ENCODE measurements at places on chromosomes 2 and 18. TPM values are rescaled to one million over a fixed set of nuclear protein-coding genes. Genes with fewer than 3 reads are reported as not detected.

DNA sequence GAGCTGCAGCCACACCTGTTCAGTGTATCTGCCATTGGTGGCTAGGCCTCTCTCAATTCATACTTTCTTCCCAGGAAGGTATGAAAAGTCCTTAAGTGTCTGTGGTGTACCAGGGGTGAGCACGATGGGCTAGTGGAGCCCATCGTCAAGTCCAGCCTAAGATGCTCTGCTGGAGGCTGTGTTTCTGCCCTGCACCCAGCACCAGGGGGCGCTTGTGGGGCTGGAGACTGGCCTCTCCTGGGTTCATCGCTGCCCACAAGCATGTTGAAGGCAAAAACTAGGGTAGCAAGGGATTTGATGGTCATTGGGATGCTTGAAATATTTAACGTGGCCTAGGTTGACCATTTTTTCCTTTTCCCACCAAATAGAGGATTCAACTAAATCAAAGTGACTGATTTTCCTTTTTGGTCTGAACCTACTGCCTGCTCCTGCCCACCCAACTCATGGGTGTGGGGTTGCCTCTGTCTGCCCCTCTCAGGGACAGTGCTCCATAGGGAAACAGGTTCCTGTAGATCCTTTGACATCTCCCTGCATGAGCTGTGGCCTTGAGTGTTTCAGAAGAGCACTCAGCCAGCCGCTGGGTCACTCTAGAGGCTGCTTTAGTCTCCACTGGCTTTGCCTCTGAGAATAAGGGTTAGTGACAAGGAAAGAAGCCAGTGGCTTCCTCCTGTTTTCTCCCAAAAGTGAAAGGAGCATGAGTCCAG is 59.0 kb downstream of the TPGS2 start:
- no peak for DNase-seq

Gene CERKL
- total RNA-seq = 0.29 TPM

GRCh38 chr2:158507141-158507540 is 50.4 kb downstream of the PKP4 start:
- no peak for DNase-seq

Gene CYP26B1
- 1.1 TPM for total RNA-seq

DNA sequence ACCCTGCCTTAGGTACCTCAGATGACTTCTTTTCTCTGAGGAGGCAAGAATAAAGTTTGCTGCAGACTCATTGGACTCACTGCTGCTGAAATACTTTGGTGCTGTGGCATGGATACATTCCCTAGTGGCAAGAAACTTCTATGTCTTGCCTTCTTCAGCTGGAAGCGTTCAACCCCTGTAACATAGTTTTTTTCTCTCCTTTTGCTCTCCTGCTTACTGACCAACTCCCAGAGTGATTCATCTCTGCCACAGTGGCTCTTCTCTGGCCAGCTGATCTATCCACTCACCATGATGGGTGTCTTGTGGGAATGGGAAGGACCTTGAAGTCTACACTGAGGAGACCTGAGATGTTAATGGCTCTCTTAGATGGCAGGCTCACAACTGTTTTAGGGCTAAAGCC is 309.3 kb upstream of the LRRTM4 start:
- DNase-seq = no peak

Gene GPR39
- total RNA-seq = 13.2 TPM

DNA sequence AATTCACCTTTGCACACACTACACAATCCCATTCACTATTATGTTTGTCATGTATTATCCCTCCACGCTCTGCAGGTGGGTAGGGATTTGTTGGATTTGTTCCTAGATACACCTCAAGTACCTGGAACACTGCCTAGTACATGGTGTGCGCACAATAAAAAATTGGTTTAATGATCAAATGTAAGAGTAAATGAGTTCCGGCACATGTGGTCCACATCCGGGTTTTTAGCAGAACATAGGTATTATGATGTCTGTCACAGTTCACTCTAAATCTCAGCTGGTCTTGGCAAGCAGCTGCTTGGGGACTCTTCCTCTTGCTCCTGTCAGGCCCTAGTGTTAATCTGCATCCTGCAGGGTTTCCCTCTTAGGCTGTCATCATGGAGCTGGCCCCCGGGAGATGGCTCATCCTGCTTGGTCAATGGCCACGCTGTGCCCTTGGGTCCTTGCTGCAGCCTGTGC is 21.8 kb upstream of the IL1R1 start:
- no peak for DNase-seq

DNA sequence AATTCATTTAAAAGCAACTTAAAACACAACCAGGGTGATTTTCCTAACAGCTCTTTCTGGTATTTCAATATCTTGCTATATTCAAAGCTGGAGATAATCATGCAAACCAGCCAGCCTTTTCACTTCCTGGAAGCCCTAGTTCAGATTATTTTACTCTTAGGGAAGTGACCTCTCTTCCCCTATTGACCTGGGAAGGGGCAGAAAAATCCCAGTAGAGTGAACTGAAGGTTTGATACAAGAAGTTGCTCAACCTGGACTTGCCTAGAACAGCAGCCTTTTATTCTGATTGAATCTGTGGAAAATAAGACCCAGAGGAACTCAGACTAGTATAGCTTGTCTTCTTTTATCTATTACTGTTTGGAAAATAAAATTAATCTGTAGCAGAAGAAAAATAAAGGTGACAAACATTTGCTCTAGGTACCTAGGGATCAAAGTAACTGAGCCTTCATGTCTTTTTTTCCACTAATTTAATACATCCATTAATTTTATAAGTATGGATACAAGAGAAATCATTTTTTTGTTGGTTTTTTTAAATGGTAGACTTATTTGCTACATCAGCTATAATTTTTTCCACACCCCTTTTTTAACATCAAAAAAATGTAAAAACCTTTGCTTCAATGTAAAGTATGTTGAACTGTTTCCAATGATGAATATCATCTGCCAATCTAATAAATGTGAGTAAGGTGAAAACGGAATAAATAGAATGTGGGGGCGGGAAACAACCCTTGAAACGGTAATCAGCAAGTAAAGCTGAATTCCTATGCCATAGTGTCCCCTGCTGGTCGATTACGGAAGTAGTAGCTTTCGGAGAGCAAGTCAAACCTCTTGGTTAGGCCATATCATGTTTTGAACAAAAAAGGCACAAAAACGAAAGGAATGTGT is 629.9 kb downstream of the NRXN1 start:
- peak; percentile 44 for DNase-seq

- no peak for DNase-seq
Observed at GRCh38 chr2:190318931-190319554, 583 bp downstream of the HIBCH start.

Gene IL1RL1
- 18.3 TPM for total RNA-seq

DNA sequence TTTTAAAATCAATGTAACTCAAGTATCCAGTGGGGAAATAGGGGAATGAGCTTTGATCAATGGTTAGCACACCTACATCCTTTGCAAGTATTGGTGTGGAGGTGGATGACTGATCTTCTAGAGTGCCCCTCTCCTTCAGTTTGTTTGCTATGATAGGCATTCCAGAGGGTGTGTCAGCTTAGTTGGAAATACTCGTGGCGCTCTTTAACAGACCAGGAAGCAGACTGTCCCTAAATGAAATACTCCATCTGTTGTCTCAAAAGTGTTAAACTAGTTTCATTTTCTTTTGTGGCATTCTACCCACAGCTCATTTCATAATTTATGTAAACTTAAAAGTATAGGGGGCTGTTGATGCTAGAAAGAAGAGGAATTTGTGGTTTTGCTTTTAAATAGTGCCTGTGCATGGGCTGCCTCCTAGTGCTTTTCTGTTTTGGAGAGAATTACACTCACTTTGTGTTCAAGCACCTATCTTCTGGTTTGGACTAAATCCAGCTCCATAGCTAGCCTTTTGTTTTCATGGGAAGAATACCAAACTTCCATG is 66.2 kb downstream of the STAT1 start:
- DNase-seq = no peak

- no peak for DNase-seq
Observed at GRCh38 chr18:24991141-24992060, 360.6 kb downstream of the ZNF521 start.

- DNase-seq = no peak
Observed at GRCh38 chr2:73899801-73900336, 7.1 kb downstream of the ACTG2 start.

Gene CTNNA2
- total RNA-seq = not detected

DNA sequence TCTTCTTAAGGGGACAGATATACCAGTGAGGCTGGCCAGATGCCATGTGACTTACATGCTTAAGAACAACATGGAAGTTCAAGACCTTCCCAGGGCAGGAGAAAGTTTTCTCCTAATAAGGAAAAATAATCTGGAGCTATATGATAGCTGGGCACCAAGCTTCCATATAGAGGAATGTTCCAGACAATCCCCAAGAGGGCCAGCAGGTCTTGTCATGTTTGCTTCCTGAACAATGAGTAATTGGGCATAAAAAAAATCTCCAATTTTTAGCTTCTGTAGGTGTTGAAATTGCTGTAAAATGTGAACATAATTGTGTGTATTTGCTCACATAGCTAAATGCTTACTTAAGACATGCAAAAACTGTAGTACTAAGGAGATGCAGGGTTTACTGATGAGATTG is 809.5 kb upstream of the PIK3C3 start:
- no peak for DNase-seq

Gene MLPH
- 236 TPM for total RNA-seq

DNA sequence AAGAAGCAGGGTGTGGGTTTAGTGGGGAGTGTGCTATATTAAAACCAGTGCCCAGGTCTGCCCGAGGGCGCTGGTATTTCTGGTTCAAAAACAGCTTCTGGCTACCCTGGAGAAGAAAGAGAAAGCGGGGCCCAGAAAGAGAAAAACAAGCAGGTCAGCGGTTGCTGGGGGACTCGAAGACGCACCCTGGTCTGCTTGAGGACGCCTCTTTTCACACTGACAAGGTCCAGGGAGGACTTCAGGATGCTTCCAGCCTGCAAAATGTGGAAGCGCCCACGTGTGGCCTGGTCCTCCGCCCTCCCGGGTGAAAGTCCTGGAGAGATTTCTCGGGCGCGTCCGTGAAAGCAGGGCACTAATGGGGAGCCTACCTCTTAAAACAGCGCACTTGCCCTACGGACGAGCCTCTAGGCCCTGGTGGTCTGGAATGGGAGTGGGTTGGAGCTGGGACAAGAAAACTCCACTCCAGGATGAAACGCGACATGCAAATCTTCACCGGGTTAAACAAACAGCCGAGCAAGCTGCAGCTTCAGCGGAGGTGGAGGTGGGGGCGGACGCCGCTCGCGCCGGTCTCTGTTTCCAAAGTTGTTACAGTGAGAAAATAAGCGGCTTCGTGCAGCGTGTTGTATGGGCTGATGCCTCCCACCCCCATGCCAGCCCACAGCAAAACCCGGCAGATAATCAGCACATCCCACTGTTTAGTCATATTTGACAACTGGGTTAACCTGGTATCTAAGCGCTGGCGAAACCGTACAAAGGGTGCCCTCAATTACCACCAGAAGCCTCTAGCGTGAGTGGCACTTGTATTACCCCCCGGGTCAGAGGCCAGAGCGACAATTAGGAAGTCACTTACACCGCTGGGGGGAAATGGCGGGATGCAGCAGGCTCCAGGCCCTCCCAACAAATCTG is 1.1 kb upstream of the SP9 start:
- DNase-seq = no peak

Gene DPP10
- total RNA-seq = 1.0 TPM

DNA sequence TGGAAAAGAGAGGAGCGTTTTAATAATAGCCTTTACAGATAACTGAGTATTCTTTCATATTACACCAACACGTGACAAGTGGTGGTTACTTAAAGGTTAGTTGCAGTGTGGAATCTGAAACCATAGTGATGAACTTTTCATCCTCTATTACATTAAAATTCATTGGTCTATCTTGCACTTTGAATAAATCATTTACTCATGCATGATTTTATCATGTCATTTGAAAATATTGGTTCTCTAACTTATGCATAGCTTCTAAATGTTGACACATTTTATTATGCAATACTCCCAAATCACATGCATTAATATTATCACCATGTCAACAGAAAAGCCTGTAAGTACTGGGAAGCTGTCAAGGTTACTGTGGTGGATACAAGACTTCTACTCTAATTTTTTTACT is 1432.2 kb downstream of the LRP1B start:
- DNase-seq = no peak

- DNase-seq = no peak
Observed at GRCh38 chr2:62406573-62407043, 99.4 kb downstream of the TMEM17 start.

DNA sequence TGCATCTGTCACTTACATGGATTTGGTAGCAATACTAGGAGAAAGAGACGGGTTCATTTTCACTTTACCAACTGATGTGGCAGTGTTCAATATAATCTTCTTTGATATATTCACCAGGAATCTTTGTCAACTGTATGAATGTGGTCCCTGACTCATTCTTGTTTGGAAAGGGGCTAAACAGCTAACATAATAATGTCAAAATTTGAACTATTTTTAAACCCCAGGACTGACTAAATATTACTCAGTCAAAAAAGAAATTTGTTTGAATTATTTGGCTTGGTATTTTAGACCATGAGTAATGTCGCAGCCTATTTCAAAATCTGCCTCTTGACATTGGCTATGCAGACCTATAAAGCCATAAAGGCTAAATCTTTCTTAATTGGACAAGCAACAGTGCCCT is 413.7 kb upstream of the RGPD4 start:
- no peak for DNase-seq

Gene C1QL2
- total RNA-seq = not detected

- no peak for DNase-seq
Observed at GRCh38 chr2:108633409-108633808, 85.9 kb upstream of the RANBP2 start.

DNA sequence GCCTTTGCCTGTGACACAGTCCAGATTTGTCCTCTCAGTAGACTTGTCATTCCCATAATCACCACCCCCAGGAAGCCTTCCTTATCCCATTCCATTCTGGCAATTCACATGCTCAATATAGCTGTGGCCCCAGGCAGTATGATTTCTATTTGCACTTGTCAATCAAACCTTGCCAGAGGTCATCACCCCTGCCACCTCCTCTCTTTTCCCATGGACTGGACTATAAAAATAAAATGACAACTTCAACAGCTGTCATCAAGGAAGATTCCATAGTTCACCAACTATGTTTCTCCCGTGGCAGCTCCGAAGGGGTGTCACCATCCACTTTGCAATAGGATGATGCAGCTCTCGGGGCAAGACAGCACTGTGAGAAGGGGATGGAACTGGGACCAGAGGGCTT is 255.7 kb downstream of the CELF4 start:
- DNase-seq = no peak

DNA sequence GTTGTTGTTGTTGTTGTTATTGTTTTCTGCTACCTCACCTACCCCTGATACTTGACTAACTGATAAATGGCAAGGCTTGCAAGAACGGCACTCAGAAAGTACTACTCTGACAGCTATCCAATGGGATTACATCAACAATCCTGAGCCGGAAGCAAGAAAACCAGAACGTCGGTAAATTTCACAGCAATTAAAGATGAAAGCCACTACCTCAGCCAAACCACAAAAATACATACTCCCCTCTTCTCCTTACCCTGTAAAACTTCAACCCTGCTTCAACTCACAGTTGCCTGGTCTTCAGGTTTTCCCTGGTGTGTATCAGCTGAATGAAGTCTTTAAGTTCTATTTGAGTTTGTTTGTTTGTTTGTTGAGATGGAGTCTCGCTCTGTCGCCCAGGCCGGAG is 293.7 kb upstream of the RND3 start:
- no peak for DNase-seq

Gene EMILIN2
- 17.5 TPM for total RNA-seq

Measured in ureter (tissue), 1 donor.